ENCODE measurements at places on chromosomes 16 and 17.

- peak; percentile 44 for DNase-seq
Measured at GRCh38 chr16:11258553-11259492, 2.8 kb upstream of the SOCS1 start.

DNA sequence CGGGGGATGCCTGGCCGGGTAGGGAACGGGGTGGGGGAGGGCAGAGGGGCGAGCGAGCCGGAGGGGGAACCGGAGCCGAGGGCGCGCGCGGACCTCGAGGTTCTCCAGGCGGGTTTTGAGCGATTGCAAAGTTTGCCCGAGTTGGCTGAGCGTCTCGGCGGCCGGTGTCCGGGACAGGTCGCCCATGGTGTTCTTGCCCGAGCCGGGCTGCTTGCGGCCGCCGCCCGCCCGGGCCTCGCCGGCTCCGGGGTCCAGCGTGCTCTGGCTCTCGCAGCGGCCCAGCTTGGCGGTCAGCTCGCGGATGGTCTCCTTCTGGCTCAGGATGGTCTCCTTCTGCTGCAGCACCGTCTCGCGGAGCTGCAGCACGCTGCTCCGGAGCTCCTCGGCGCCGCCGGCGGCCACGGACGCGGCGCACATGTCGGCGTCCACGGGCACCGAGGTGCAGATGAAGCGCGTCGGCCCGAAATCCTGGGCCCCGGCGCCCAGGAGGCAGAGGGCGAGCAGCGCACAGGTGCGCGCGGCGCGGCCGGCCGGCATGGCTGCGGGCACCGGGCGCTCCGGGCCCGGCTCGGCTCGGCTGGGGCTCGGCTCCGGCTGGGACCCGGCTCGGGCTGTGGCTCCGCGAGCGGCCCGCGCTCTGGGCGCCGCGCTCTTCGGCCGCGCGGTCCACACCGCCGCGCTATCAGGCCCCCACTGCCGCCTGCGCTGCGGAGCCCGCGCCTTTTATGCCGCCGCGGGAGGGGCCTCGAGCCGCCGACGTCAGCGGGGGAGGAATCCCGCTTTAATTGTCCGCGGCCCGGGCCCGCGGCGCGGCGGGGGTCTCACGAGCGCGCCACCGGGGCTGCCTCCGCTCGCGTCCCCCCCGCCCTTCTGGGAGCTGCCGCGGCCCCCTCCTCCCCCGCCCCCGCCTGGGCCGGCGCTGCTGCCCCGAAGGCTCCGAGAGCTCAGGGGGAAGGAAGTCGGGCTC, at the start of gene NPTX1:
NPTX1 (minus strand) TSS at position 698 of the 967 bp plus-strand sequence; CDS start at position 537, 161 bp downstream.
- DNase-seq: no peak

GRCh38 chr16:21084631-21085225, 65.9 kb downstream of the DNAH3 start:
- no peak for DNase-seq

GRCh38 chr17:39486242-39486641, 25.0 kb downstream of the CDK12 start:
- DNase-seq: no peak

- no peak for DNase-seq
Measured at GRCh38 chr16:82136956-82137821, 32.8 kb downstream of the MPHOSPH6 start.

GRCh38 chr17:64135000-64135399, 5.1 kb upstream of the ERN1 start:
- DNase-seq: no peak

DNA sequence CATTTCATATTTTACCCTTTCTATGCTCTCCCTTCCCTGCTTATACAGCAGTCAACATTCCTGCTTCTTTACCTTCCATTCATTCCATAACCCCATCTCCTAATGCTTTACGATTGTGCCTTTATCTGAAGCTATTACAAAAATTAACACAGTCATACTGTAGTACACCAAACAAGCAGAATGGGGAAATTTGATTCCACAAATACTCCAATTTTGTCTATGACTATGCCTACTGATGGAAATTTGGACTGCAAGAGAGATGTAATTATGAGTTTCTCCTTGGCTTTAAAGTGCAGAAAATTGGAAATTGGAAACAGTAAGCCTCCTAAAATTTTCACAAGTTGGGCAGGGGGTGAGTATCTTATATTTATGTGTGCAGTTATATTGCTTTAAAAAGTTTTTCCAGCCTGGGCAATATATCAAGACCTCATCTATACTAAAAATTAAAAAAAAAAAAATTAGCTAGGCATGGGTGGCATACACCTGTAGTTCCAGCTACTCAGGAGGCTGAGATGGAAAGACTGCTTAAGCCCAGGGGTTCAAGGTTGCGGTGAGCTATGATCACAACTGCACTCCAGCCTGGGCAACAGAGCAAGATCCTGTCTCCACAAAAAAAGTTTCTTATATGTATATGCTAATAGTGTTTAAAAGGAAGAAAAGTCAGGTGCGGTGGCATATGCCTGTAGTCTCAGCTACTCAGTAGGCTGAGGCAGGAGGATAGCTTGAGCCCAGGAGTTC, 3.0 kb downstream of the APPBP2 start:
- no peak for DNase-seq

- DNase-seq: peak; percentile 75
Measured at GRCh38 chr17:39144416-39144840, 7.0 kb downstream of the PLXDC1 start.

DNA sequence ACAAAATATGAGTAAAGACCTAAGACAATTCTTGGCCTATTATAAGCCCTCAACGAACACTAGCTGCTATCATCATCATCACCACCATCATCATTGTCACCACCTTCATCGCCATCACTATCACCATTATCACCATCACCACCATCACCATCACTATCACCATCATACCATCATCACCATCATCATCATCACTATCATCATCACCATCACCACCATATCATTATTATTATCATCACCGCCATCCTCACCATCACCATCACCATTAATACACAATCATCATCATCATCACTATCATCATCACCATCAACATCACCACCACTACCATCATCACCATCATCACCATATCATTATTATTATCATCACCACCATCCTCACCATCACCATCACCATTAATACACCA, 82.5 kb downstream of the RGS9 start:
- no peak for DNase-seq

- DNase-seq: no peak
Measured at GRCh38 chr17:56416682-56417351, 176.7 kb upstream of the NOG start.

DNA sequence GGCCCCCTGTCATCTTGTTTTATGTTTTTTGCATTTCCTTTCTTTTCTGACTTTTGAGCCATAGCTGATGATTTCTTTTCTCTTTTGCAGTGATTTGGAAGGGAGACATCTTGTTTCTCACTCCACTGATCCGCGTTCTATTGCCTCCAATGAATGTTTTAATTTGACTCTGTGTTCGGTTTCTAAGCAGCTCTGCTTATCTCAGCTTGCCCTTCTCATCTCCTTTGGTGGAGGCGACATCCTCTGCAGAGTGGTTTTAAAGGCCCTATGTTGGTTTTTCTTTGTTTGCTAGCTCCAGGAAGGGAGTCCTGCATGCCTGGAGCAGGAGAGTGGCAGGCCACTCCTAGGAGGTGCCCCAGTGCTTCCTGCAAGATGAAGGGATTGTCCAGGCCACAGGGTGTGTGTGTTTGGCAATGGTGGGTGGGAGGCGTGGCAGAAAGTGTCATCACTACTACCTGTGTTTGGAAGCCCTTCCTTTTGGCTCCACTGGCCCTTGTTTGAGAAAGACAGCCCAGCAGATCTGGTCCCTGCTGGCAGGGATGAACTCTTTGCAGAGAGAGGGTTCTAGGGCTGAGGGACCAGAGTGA, 13.6 kb downstream of the SMPD3 start:
- DNase-seq: no peak

- DNase-seq: peak; percentile 5
Measured at GRCh38 chr17:56317351-56318208, 164.3 kb downstream of the ANKFN1 start.

DNA sequence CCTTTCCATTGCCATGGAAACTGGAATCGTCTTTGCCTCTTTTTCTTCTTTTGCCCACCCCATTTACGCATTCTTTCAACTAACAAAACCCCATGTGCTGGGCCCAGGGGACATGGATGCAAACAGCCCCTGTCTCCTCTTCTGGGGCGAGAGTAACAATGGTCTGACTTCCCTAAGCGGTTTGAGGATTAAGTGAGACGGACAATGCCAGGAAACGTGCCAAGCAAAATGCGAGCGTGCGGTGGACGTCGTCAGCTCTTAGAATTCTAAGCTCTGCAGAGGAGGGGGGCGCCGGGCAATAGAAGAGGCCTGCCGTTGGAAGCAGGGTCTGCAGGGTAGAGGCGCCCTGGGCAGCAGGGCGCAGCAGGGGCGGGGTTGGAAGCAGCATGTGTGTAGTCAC, 42.4 kb upstream of the JPH3 start:
- DNase-seq: peak; percentile 95

GRCh38 chr16:83623892-83624291, 183.9 kb upstream of the HSBP1 start:
- no peak for DNase-seq

DNA sequence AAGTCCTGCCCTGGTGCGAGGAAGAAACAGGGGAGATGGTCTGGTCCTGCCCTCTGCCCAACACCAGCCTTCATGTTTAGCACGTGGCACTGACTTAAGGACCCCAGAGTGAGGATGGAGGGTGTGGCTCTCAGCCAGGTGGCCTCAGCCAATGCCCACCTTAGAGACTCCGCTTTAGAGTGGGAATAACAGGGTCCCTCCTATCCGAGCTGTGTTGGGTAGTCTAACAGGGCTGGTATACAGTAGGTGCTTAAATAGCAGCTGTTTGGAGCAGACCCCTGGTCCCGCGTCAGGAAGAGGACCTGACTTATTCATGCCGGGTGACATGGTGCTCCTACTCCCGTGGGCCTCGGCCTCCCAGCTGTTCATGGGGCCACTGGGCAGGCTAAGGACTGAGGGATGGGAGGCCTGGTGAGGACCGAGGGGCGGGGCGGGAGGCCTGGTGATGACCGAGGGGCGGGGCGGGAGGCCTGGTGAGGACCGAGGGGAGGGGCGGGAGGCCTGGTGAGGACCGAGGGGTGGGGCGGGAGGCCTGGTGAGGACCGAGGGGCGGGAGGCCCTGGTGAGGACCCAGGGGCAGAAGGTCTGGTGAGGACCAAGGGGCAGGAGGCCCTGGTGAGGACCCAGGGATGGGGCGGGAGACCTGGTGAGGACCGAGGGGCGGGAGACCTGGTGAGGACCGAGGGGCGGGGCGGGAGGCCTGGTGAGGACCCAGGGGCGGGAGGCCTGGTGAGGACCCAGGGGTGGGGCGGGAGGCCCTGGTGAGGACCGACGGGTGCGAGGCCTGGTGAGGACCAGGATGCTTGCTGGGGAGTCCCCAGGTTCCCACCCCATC, 7.6 kb downstream of the ZFPM1 start:
- no peak for DNase-seq

Measured in lung (tissue), 17 donors.